Stimulated activated CD8-positive, alpha-beta memory T cell treated with anti-CD3 and anti-CD28 coated beads, Interleukin-7, amount 100 ng/mL, for 4 hours (primary cell): ENCODE measurements at places on chromosomes 3 and 15.

GRCh38 chr3:184042617-184043016, 10.2 kb upstream of the HTR3C start:
- no peak for DNase-seq

DNA sequence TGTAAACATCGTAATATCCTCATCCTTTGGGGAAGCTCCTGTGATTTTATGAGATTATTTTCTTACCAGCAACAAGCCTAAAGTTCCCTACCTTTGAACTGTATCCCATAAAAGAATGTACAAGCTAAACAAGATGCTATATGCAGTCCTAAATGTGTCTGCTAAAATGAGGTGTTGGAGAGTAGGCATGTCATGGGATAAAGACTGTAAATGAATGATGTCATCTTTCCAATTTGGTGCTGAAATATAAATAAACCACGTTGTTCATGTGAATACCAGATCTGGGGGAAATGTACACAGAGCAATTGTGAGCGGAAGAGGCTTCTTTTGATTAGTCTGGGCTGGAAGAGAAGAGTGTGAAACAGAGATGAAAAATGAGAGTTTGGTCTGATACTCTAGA, 214.9 kb upstream of the WNT5A start:
- DNase-seq: no peak

DNA sequence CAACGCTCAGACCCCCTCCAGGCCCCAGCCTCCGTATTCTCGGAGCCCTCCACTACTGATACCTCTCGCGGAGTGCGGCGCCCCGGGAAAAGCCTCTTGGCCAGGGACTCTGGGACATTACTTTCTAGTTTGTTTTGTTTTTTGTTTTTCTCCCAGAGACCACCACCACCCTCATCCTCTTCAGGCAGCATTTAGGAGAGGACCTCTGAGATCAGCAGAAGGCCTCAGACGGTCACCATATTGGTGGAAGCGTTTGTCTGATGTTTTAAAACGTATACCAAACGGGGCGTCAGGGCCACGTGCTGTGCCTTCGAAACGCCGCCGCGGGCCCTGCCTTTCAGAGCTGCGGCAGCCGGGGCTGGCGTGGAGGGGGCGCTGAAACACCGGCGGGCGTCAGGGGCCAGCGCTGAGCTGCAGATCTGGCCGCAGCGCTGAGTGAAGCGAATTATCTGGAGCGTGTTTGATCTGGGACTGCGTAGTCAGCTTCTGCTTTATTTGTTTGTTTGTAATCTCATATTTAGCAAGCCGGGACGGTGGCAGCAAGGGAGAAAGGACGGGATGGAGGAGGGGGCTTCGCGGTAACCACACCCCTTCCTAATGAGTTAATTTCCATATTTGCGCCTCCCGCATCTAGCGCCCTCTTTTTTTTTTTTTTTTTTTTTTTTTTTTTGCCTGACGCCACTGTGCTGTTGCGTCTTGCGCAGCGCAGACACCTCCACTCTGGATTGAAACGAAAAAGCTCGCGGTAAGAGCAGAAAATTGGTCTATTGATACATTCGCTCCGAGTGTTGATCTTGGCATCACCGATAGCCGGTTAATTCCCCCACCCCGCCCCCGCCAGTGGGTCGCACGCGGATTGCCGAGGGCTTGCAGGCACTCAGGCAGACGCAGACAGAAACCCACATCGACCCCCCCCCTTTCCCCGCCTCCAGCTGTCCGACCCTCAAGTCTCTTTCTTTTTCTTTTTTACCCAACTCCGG, 14.9 kb downstream of the SOX2 start:
- no peak for DNase-seq

DNA sequence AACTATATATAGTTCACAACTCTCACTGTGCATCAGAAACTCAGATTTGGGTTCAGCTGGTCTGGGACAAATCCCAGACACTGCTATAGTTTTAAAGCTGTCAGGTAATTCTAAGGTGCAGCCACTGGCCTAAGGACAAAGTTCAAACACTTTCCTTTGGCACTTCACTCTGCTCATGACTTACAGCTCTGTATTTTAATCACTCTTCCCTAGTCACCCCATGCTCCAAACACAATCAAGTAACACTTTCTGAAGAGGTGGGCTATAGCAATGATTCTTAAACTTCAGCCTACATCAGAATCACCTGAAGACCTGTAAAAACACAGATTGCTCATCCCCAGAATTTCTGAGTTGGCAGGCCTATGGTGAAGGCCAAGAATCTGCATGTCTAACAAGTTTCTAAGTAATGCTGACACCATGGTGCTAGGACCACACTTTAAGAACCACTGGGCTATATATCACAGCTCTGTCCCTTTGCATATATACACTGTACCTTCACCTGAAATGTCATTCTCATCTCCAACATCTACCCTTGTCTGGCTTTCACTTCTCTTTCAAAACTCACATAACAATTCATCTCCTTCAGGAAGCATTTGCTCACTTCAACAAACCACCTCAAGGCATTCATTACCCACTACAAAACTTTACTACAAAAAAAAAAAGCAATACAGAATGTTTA, 21.4 kb downstream of the STAG1 start:
- DNase-seq: no peak

DNA sequence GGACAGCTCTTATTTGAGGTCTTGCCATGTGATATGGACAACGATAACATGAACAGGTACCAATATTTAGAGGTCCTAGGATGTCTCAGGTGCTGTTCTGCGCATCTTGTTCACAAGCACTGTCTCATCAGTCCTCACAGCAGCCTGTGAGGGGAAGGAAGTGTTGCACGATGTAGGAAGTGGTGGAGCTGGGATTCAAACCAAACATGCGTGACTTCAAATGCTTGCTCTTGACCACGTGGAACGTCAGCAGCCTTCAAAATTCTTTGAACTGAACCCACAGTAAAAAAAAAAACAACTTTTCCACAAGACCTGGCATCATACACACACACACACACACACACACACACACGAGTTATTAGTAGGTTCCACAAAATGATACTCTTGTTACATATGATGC, 153.4 kb upstream of the SMAD3 start:
- no peak for DNase-seq

DNA sequence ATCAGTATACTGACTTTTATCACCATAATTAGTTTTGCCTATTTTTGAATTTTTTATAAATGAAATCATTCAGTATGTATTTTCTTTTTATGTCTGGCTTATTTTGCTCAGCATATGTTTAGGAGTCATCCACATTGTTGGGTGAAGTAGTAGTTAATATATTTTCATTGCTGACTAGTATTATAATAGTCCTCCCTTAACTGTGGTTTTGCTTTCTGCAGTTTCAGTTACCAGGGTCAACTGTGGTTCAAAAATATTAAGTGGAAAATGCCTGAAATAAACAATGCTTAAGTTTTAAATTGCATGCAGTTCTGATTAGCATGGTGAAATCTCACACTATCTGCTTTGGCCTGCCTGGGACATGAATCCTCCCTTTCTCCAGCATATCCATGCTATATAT, 39.5 kb upstream of the PRR23C start:
- no peak for DNase-seq

DNA sequence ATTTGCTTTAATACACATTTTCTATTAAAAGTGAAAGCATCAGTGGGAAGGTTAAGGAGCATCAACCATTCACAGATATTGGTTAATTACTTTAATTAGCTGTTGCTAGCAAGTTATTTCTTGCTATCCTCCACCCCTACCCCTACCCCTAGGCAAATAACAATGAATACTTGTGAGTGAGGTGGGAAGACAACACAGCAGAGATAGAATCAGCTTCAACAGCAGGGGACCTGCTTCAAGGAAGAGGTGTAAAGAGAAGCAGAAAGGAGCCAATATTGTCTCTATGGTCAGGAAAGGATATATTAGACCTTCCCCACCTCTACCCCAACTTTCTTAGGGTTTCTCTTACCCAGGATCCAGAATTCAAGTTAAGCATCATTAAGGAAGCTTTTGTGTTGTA, 149.4 kb downstream of the SNRK start:
- no peak for DNase-seq

DNA sequence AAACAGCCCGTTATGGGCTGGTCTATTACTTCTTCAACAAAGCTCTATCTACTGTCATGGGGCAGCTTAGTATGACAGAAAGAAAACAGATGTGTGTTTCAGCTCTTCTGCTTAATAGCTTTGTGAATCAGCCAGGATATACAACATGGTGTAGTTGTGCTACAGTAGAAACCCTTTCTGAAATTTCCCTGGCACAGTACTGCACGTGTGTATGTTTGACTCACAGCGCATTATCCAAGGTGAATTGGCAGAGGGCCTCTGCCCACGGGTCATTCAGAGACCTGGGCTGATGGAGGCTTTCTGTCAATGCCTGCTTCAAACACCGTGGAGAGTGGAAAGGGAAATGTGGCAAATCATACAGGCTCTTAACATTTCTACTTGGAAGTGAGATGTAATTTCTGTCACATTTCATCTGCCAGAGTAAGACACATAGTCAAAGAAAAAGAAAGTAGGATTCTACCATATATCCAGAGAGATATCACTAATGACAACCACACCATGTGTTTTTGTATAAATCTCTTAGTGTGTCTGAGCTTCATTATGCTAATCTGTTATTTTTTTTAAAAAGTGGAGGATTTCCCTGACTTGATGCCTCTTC, 505.1 kb downstream of the CNTN4 start:
- no peak for DNase-seq

DNA sequence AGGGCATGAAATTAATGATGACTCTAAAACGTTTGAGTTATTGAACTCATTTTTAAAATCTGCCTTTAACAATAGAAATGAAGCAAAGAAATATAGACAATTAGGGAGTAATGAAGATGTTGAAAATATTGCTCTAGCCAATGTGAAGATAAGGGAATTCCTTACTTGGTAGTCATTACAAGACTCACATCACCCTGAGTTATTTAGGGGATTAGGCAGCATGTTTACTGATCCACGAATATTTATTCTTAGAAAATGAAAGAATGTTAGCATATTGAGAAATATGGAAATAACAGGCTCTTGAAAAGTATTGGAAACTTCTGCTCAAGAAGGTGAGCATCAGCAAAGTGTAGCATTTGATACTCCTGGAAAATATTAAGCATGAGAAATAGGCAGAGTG, 398.1 kb upstream of the ARPP21 start:
- no peak for DNase-seq

- no peak for DNase-seq
Observed at GRCh38 chr3:32467333-32468070, 35.1 kb downstream of the CMTM6 start.

- no peak for DNase-seq
Observed at GRCh38 chr15:25972141-25972675, 109.1 kb upstream of the ATP10A start.

GRCh38 chr15:87609474-87609873, 647.1 kb downstream of the NTRK3 start:
- no peak for DNase-seq

DNA sequence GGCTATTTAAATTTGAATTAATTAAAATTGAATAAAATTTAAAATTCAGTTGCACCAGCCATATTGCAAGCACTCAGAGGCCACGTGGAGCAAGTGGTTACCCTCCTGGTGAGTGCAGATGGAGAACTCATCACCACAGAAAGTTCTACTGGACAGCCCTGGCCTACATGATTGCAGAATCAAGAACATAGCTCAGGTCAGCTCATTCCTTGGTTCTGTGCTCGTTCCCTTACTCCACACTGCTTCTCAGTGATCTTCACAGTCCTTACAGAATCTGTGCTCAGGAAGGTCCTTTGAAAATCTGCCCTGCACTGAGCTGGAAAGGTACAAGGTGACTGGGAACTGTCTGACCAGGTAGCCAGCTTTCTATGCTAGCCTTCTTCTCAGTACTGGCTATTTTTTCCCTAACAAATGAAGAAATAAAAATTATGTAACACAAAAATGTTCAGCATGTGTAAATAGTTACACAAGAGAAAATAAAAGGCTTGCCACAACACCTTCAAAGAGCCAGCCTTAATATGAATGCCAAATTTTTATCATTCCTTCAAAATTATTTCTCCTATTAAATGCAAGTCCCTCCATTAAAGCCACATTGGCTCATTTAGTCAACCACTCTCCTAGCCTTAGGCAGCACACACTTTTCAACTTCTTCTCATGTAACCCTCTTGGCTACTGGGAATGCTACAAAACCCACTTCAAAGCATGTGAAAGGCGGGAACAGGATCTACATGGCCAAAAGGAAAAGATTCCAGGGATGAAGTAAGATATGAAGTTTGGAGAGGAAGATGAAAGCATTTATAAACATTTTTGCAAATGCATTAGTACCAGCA, 326.4 kb upstream of the WNT5A start:
- no peak for DNase-seq

GRCh38 chr15:40436116-40436891, 4.4 kb upstream of the BAHD1 start:
- DNase-seq: no peak

DNA sequence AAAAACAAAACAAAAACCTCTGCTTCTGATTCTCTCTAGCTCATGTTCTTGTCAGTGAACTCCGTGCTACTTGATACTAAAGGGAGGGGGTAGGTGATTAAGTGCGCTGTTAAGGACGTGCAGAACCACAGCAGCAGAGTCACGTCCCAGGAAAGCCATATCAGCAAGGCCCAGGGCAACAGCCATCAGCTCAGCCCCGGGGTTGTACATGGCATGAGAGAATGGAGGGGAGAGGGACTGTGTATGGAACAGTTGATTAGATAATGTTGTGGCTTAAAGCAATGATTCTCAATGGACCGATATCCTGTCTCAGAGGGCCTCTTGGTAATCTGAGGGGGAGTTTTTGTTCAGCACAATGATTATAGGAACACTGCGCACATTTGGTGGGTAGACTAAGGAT, 27.6 kb downstream of the C2CD4A start:
- no peak for DNase-seq

DNA sequence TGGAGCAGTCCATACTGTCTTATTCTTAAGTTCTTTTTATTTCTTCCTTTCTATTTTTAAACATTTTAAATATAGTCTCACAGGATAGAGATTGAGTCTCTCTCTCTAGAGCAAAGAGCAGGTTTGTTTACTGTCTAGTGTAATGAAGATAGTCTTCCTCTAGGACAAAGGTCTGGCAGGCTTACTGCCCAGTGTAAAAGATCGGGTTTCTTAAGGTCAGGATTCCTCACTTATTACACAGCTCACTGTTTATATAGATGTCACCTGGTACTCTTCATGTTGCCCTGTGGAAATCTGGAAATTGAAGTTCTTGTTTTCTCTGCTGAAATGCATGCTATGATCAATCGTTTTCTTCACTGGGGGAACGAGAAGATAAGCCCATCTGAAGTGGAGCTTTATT, 76.0 kb downstream of the ZBBX start:
- no peak for DNase-seq

- no peak for DNase-seq
Observed at GRCh38 chr15:34942363-34942762, 27.2 kb downstream of the AQR start.
